NCI-H1092 treated with DMSO at 0.1 percent for 48 hours (cell line): ENCODE measurements at places on chromosomes 11 and 22.

GRCh38 chr22:44098021-44098739, 74.1 kb downstream of the PARVB start:
- no peak for DNase-seq

GRCh38 chr11:25658916-25659315, 673.0 kb upstream of the ANO3 start:
- DNase-seq: no peak

GRCh38 chr11:19071255-19071654, 10.7 kb upstream of the MRGPRX2 start:
- peak; percentile 84 for DNase-seq

DNA sequence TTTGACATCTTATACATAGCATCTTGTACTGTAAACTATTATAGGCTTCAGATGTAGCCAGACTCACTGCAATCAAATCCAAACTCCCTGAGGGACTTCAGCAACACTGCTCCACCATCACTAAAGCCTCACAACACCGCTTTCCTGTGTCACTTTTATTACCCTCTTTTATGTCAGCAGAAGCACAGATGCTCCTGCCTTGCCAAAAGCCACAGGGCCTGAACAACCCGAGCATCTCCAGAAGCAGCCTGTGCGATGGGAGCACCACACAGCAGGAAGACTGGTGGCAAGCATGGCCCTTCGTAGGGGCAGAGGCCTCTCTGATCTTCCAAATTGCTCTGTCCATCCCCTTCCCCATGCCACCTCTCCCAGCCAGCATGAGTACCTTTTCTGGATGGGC, 22.9 kb downstream of the TMEM123 start:
- DNase-seq: no peak

DNA sequence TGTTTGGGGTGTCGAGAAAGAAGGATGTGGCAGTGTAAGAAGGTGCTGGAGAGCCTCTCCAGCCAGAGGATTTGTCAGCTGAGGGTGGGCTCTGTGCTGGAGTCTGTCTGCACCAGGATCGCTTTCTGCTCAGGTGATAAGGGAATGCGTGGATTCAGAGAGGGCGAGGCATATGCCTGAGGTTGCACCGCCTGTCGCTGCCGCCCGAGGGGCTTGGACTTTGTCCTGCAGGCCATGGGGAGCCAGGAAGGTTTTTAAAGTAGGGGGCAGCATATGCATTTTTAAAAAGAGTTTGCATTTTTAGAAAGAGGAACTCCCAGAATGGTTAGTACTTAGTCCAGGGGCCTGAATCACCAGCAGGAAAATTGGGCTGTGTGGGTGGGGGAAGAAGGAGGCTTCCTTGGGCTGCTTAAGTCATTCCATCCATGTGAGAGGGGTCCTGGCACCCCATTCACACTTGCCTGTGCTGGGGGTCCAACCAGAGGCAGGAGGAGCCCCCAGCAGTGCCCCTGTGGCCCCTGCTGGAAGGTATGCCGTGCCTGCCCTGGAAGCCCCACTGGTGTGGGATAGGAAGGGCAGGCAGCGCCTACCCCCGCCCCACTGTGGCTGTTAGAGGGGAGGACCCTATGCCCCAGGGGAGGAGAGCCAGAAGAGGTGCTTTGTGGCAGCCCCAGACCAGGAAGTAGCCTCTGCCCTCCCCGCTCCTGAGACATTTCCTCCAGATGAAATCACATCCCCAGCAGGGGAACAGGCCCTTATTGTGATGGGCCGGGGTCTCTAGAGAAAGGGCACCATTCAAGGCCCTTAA, 35.8 kb upstream of the MYRF start:
- no peak for DNase-seq
